ENCODE measurements at places on chromosomes 5 and 9.

DNA sequence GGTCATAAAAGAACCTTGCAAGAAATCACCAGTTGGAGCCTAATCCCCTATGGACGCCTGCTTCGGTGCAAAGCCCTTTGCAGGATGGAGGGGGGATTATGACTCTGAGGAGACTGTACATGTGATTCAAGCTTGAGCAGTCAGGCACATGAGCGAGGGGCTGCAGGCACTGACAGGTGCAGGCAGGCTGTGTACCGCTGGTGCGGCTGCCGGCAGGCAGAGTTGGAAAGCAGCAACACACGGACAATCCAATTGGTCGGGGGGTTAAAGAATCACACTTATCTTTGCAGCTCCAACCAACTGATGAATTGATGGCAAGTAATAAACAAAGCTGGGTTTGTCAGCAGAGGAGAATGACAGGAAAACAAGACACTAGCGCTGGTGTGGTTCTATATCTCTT lies 5.7 kb downstream of the WHRN start:
- no peak for DNase-seq

DNA sequence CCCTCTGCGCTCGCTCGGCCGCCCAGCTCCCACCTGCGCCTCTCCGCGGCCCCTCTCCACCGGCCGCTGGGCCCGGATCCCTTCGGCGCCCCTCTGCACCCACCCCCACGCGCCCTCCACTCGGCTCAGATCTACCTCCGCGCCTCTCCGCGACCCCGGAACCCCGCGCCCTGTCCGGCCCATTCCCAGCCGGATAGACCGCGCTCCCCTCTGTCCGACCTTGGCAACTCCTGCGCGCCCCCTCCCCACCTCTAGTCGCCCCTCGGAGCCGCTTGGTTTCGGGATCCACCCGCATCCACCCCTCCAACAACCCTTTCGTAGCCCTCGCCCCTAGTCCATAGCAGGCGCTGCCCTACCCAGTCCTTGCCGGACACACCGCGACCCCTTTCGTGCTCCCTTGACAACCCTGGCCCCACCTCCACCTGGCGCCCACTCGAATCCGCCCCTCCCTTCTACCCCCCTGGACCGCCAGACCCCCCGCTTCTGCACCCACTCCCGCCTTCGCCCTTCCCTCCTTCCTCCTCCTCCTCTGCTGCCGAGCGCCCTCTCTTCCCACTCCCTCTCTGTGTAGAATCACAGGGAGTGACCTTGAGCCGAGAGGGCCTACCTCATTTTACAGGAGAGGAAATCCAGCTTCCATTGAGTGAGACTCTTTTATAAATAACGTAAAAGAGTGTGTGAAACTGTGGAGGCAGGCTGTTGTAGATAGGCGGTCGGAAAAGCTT lies 525 bp upstream of the AK3 start:
- no peak for DNase-seq

DNA sequence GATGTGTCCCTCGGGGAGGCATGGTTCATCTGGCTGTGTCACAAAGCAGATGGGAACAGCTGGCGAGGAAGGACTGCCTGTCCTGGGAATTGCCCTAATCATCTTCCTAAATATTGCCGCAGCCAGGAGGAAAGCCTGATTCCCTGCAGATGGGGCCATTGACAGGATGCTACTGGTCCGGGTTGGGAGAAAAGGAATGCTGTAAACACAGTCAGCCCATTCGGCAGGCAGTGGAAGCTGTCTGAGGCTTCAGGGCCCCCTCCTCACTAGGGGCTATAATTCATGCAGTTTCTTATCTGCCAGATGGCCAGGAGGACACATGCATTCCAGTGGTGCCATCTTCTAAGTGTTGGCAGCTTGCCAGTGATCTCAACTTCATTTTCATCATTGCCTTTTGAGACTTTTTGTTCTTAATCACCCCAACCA lies 110.3 kb downstream of the KCNIP1 start:
- DNase-seq, result no peak

DNA sequence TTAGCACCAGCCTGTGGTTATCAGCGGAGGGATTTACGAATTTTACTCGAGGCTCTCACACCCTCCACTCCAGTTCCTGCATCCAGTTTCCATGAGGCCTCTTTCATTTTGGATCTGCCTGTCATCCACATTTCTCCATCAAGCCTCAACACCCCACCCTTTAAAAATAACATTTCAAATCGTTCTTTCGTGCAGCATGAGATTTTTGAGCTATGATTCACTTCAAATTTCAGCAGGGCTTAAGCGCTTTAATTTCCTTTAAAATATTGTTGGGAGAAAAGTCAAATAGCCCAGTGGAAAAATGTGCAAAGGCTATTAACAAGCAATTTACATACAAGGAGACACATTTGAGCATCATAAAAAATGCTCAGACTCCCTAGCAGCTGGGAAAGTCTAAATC lies 103.2 kb downstream of the MSX2 start:
- peak; percentile 89 for DNase-seq

GRCh38 chr9:131447148-131447547 lies 53.3 kb downstream of the PRRC2B start:
- DNase-seq, result no peak

DNA sequence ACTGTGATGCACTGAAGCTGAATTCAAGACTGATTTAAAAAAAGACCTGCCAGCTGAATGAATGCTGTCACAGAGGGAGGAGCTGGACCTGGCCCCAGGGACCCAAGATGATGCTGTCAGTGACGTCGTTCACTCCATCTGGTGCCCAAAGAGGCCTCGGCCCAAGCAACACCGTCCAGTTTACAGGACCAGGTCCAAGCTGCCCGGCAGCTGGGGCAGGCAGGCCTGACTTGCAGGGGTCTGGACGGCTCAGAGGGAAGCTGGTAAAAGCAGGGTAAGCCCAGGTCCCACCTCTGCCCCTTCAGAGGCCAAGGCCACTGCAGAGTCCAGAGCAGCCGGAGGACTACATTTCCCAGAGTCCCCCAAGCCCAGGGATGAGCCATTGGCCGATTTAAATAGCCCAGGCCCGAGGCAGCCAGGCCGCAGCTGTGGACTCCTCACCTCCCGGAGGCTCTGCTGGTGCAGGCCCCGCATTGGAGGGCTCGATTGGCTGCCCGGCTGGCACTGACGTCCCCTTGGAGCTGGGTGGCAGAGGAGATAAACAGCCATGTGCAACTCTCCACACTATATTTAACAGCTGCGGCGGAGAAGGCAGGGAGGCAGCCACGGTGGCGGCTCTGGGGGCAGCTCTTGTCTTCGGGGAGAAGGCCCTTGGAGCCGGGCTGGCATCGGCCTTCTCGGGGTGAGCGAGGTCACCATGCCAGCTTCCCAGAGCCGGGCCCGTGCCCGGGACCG lies at the start of gene PLPP7:
TSS of gene PLPP7 (plus strand) at position 423 of the 735 bp plus-strand sequence. CDS start at position 698, 275 bp downstream.
- peak; percentile 38 for DNase-seq

- DNase-seq, result no peak
Observed at GRCh38 chr5:66209350-66209749, 65.2 kb downstream of the SREK1 start.

DNA sequence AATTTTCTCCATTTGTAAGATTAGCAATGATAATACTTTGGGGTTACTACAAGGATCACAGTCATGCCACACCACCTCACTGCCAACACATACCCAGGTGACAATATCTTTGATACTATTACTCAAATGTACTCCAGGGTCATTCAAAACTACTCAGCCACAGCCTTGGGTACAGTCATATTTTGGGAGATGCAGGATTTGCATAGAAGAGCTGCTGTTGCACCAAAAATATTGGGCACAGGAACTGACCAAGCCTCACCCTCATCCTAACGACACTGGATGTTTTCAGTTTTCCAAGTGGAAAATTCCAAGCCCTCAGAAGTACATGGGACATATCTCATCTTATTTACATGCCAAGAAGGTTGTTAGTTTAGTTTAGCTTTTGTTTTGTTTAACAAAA lies 120.9 kb upstream of the C6 start:
- no peak for DNase-seq

DNA sequence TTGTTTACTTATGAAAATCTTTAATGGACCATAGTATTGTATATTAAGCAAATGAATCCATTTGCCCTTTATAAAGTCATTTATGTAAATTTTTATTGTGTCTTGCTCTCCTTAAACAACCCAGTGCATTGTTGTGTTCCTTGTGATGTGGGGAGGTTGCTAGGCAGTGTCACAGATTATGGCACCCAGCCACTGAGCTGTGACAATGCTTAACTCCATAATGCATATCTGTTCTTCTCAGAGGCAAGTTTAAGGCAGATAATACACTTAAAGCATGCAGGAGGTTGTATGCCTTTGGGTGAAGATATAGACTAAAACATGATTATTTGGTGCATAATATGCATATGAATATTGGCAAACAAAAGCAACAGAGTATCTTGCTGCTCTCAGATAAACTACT lies 269.6 kb upstream of the RIOK2 start:
- DNase-seq, result no peak

DNA sequence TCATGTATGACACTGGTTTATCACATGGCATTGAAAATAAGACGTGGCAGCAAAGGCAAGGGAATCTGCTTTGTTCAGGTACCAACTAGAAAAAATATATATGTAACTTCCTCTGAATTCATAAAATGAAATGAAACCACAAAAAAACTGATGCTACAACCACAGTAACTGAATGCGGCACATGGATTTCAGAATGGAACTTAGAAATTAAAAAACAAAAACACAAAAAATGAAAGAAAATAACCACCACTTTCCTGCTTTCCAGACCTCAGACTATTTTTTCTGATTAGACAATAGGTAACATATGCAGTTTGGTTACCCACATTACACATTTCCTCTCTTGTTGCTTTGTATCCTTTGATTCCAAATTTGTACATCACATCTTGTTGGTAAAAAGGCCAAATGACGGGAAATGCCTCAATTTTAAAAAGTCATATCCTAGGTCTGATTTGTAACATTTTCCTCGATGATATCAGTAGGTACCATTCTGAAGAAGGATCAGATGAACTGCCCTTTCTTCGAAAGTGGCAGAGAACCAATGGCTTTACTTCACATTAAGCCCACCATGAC lies 18.1 kb upstream of the PDCL start:
- DNase-seq, result no peak

- no peak for DNase-seq
Observed at GRCh38 chr5:118953652-118954005, 34.7 kb downstream of the DTWD2 start.

GRCh38 chr5:766666-767431 lies 17.7 kb downstream of the ZDHHC11B start:
- no peak for DNase-seq

DNA sequence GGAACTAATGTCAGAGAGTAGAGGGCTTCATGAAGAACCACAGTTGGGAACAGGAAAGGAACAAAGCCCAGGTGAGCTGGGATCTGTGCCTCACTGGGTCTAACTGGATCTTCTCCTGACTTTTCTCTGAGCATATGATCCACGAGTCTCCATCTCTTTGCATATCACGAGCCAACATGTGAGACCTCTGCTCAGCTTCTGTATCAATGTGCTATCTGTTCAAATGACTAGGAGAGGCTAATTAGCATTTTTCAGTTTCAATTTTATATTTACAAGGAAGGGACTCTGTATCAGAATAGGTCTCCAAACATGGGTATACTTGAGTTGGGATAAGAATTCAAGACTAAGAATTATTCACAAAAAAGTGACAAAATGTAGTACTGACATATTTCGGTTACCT lies 73.8 kb upstream of the SGCD start:
- DNase-seq, result no peak

GRCh38 chr5:5665225-5666075 lies 243.0 kb downstream of the ICE1 start:
- no peak for DNase-seq

DNA sequence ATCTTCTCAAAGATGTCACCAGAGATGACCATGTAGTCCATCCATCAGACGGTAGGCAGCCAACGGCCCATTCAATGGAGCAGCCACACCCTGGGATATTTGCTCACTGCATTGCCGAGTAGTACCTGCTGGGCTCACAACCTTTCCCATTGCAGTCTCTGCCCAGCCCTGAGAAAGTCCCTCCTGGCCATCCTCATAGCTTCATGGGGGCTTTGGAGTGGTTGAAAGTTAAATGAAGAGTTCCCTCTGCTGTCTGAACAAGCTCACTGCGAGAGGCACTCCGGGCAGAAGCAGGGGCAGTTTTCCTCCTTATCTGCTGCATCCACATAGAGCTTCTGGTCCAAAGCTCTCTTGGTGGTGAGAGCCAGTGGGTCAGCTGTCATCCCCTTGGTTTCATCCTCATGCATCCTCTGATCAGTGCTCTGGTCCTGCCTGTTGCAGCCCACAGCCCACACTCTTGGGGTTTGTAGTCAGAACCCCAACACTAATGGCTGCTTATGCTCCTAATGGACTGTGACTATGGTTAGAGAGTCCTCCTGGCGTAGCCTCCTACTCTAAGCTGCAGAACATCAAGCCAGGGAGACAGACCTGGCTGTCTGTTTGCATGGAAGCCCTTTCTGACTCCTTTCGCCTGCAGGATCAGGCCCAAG lies 23.3 kb downstream of the TNFSF8 start:
- peak; percentile 56 for DNase-seq

GRCh38 chr5:120239086-120239485 lies 225.0 kb upstream of the PRR16 start:
- DNase-seq, result no peak

DNA sequence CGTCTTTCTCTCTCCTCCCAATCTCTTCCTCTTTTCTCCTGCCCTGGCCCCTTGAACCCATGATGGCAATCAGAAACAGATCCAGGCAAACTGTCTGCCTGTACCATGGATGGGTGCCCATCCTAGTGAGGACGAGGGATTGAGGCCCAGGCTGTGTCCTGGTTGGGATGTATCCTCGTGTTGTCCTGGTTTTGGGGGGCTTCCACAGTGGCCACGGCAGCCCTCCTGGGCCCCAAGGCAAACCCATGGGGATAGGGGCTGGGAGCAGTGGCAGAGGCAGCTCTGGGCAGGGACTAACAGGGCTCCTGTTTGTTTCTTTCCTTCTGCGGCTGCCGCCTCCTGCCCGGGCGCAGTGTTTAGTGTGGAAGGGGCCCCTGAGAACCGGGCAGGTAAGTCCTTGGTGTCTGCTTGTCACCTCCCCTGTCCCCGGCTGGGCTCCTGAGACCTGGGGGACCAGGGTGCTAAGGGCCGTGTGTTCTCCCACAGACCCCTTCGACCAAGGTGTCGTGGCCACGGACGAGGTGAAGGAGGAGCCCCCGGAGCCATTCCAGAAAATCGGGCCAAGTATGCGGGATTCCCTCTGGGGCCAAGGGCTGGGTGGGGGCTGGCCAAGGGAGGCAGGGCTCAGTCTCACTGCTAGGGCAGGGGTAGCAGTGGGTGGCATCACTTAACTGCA lies 70.0 kb downstream of the AMBP start:
- no peak for DNase-seq

DNA sequence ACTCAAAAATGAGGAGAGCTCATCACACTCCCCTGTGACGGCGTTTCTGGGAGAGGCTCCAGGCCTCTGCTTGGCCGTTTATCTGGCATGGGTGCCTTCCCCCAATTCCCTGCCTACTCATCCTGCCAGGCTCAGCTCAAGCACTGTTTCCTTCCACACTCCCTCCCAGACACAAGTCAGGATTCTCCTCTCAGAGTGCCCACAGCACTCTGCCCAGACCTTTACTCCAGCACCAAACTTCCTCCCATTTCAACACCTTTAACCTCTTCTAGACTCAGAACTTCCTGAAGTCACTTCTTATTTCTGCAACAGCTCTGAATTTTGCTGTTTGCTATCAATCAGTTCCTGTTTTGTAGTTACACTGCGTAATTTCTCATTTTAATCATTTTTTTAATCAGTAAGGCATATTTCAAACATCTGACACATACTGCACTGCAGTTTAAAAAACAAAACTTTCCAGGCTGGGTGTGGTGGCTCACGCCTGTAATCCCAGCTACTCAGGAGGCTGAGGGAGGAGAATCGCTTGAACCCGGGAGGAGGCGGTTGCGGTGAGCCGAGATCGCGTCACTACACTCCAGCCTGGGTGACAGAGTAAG lies 16.0 kb downstream of the TRMO start:
- no peak for DNase-seq

- no peak for DNase-seq
Observed at GRCh38 chr5:173884402-173885053, 3.6 kb upstream of the CPEB4 start.

- no peak for DNase-seq
Observed at GRCh38 chr5:105413406-105413990, 1850.9 kb upstream of the NUDT12 start.

Data from fibroblast of skin of right biceps (primary cell).